T47D (cell line): ENCODE measurements at places on chromosomes 11 and 22.
A peak's percentile ranks its signal among the peaks of the same experiment; 100 is the strongest.

GRCh38 chr22:50146439-50147238 lies 23.9 kb upstream of the PANX2 start:
- peak; percentile 66 for DNase-seq

GRCh38 chr22:41920271-41920976 lies 5.5 kb upstream of the SHISA8 start:
- DNase-seq, result no peak

GRCh38 chr22:25762147-25762546 lies 20.2 kb downstream of the MYO18B start:
- no peak for DNase-seq

DNA sequence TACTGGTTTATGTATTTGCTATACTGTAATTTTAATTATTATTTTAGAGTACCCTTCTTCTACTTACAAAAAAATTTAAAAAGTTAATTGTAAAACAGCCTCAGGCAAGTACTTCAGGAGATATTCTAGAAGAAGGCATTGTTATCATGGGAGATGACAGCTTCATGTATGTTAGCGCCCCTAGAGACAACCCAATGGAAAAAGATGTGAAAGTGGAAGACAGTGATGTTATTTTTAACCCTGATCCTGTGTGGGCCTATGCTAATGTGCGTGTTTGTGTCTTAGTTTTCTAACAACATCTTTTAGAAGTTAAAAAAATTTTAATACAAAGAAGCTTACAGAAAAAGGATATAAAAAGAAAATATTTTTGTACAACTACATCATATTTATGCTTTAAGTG lies 205.0 kb downstream of the FAM76B start:
- DNase-seq, result no peak

GRCh38 chr11:128188346-128189004 lies 398.9 kb downstream of the ETS1 start:
- no peak for DNase-seq

- DNase-seq, result peak; percentile 28
These were observed 336.1 kb upstream of the C11orf87 start for GRCh38 chr11:109085708-109086373.
